Activated gamma-delta T cell treated with Interleukin-2 at 50 U/mL for 16 hours (primary cell): ENCODE measurements at places on chromosomes 2 and 18.
A peak's percentile ranks its signal among the peaks of the same experiment; 100 is the strongest.

- no peak for DNase-seq
Observed at GRCh38 chr2:70905443-70906421, 30.0 kb upstream of the ATP6V1B1 start.

GRCh38 chr18:63155169-63155852, 164.3 kb downstream of the BCL2 start:
- DNase-seq: peak; percentile 76

- no peak for DNase-seq
Observed at GRCh38 chr2:168912466-168912865, 11.4 kb downstream of the G6PC2 start.

- DNase-seq: no peak
Observed at GRCh38 chr2:62424899-62425298, 81.1 kb downstream of the TMEM17 start.

DNA sequence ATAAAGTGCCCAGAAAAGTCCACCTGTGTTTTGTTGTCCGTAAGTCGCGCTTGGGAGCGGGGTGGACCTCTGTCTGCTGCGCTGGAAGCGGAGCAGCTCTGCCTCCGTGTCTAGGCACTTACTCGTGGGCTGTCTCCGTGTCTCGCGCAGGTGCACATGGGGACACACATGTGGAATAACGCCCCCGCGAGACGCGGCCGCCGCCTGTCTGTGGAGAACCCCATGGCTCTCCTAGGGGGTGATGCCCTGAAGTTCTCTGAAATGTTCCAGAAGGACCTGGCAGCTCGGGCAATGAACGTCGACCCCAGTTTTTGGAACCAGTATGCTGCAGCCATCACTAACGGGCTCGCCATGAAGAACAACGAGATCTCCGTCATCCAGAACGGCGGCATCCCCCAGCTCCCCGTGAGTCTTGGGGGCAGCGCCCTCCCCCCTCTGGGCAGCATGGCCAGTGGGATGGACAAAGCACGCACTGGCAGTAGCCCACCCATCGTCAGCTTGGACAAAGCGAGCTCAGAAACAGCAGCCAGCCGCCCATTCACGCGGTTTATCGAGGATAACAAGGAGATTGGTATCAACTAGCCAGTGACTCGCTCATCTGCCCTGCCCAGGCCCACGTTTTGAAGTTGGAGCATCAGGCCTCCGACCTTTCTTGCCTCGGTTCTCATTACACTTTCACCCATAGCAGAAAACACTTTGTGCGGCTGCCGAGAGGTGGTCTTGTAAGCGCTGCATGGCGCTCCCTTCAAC, 17.3 kb downstream of the SALL3 start:
- DNase-seq: no peak

- DNase-seq: no peak
Observed at GRCh38 chr18:77268456-77268855, 18.8 kb downstream of the GALR1 start.

DNA sequence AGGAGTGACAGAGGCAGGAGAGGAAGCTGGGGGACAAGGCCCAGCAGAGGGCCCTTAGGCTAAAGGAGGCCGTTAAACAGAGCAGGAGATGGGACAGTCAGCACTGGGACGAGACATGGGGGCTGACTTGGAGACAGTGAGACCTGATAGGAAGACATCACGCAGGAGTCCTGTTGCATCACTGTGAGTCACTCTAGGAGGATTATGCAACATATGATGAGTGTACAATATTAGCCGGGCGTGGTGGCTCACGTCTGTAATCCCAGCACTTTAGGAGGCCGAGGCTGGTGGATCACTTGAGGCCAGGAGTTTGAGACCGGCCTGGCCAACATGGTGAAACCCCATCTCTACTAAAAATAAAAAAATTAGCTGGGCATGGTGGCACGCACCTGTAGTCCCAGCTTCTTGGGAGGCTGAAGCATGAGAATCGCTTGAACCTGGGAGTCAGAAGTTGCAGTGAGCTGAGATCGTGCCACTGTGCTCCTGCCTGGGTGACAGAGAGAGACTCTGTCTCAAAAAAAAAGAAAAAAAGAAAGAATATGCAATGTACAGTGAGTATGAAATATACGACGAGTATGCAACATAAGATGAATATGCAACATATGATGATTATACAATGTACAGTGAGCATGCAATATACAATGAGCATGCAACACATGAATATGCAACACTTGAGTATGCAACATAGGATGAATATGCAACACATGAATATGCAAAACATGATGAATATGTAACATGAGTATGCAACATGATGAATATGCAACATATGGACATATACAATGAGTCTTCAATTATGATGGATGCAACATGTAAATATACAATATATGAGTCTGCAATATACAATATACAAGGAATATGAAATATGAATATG, 83.3 kb upstream of the ID2 start:
- DNase-seq: no peak

DNA sequence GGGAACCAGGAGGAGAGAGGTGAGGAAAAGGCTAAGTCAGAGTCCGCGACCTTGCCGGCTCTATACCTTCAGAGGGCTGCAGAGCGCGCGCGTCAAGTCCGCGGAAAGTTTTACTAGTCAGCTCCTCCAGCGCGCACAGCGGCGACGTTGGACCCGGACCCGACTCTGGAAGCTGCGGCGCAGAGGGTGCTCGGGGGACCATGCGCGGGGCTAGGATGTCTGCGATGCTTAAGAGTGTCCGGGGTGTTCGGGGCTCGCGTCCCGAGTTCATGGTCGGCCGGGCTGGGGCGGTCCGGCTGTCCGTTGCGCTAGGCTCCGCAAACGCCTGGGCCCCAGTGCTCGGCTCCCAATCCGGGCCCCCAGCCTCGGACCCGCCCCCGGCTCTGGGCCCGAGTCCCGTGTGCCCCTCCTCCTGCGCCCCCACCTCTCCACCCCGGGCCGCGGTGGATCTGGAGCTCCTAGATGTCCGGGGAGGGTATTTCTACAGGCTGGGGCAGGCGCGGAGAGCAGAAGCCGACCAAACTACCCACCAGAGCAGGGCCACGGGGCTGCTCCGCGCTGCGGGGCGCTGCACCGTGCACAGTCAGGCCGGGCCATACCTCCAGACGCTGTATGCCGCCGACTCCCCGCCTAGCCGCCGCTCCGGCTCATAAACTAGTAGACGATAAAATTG, at the start of gene LBX2:
TSS of gene LBX2 (minus strand) at position 337 of the 673 bp plus-strand sequence. CDS start at position 271, 66 bp downstream.
- no peak for DNase-seq

- no peak for DNase-seq
Observed at GRCh38 chr18:24228667-24229041, 89.8 kb downstream of the CABYR start.

DNA sequence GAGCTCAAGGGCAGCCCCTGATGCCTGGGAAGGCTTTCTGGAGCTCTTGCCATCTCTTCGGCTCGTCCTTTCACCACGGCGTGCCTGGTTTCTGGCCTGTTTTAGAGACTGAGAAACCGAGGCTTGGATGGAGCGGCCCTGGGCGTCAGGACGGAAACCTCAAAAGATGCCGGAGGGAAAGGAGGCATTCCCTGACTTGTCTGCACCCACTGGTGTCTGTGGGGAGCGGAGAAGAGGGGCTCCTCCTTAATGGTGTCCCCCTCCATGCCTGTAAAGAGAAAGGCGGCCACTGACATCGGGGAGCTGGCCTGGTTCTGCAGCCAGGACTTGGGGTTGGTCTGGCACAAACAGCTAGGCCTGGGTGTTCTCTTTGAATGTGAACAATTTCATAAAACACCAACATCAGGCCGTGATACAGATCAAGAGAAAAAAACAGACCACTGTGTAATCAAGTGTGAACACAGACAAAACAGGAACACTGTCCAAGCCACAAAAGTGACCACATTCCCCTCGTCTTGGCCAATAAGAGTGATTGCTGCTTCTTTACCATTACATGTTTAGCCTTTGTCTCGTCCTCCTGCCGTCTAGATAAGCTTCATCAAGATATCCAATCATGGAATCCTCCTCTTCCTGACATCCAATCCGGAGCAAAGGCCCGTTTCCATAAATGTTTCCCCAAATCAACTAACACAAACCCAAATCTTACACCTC, 633 bp upstream of the ILKAP start:
- DNase-seq: no peak

GRCh38 chr2:200713704-200714064, 98.0 kb upstream of the BZW1 start:
- DNase-seq: no peak

- DNase-seq: no peak
Observed at GRCh38 chr2:238306672-238306998, 13.7 kb upstream of the TRAF3IP1 start.

DNA sequence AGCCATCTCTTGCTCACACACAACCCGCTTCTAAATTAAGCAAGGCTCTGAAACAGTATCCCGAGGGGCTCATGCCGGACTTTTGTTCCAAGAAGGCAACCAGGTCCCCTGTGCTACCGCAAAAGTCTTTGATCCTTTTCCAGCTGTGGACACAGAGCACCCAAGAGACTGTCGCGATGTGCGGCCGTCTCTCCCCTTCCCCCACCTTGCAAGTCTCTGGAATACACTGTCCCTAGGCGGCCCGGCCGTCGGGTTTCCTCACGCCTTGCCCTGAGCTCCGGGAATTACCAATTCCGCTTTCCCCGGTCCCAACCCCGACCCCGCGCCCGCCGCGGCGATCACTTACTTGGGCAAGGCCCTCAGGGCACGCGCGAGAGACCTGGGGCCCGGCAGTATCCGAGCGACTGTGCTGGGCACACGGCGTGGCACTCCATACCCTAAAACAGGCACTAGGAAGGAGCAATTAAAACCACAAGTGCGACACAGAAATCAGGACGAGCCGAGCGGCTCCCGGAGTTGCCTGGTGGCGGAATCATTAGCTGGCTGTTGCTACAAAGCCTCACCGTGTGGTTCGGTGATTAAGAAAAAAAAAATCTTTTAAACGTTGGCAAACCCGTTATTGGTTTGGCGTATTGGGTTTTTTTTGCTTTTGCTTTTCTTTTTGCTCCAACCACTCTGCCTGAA, 2.2 kb upstream of the DLX1 start:
- DNase-seq: no peak

DNA sequence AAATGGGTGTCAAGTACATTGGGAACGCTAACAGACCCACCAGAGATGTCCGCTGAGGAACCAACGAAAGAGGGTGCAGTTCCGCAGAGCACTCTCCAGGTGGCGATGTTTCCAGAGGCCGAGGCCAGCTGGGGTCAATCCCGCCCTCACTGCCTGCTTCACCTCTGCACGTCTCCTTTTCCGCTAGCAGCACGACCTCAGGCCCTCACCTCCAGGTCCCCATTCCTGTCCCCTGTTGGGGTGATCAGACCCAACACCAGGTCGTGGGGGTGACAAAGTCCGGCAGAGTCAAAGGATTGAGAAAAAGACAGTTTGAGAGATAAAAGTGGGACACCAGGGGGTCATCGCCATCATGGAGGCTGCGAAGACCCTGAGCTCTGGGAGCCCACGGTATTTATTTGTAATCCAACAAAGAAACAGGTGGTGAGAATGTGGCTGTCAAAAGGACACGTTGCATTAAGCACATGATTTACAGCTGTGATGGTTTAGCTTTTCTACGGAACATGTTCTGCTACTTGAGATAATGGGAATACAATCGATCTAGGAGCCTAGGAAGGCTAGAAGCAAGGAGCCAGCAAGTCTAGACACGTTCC, 27.3 kb downstream of the ZAP70 start:
- peak; percentile 29 for DNase-seq

DNA sequence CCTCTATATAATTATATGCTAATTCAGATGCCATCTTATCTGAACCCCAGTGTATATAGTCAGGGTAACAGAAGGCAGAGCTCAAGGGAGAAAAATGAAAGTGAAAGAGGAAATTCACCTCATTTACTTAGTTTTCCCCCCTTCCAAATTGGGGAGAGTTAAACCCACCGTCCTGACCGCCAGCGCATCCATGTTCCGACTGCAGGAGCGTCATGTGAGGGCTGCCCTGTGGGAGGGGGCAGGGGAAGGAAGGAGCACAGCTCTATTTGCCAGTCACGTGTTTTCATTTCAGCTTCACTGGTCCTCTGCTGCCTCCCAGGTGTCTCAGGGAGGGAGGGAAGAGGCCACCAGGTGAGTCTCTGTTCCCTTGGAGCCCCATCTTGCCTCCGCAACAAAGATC, 13.2 kb downstream of the CNNM4 start:
- peak; percentile 29 for DNase-seq

- DNase-seq: no peak
Observed at GRCh38 chr2:164737612-164738081, 104.0 kb downstream of the COBLL1 start.

DNA sequence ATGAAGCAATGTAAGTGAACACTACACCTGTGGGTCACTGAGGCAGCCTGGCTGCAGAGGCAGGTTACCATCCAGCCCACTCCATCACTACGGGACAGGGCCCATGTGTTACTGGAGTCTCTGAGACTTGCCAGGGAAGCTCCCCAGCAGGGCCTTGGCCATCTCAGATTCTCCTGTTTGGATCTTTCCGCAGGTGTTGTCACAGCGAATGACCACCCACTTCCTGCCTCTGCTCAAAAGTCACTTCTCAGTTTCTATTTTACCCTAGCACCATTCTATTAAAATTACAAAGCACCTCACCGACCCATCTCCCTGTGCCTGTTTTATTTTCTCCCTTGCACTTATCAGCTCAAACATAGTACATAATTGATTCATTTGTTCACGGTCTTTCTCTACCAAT, 34.5 kb upstream of the L3MBTL4 start:
- DNase-seq: no peak

- DNase-seq: no peak
Observed at GRCh38 chr2:182416191-182416590, 10.6 kb downstream of the PDE1A start.

DNA sequence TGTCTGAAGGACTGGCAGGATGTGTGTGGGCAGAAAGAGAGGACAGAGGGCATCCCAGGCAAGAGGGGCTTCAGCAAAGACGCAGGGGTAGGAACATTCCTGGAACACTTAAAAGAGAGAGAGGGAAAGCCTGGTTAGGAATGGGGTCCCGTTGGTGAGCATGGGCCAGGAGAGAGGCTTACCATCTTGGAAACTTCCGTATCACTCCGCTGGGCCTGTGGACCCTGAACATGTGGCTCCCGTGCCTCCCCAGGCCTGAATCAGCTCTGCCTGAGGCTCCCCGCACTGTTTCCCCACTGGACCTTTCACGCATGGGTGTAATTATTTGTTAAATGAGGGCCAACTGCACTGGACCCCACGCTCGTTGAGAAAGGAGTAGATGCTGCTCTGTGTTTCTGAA, 191.1 kb upstream of the GLI2 start:
- DNase-seq: no peak

- peak; percentile 33 for DNase-seq
Observed at GRCh38 chr2:28624793-28625701, 126.6 kb upstream of the PPP1CB start.
